Lung (tissue), 17 donors: ENCODE measurements at places on chromosomes 4 and X. TPM values are rescaled to one million over a fixed set of nuclear protein-coding genes. Genes with fewer than 3 reads are reported as not detected.

NHS gene
- 1.9 TPM for total RNA-seq

SPIN4 gene
- total RNA-seq, result 5.6 TPM

LRPAP1 gene
- 177 TPM for total RNA-seq

CENPVL2 gene
- not detected for total RNA-seq

SPACA5 gene
- total RNA-seq, result not detected

MAGT1 gene
- 72.5 TPM for total RNA-seq

WDFY3 gene
- total RNA-seq, result 116 TPM

FNIP2 gene
- total RNA-seq, result 150 TPM

SOD3 gene
- total RNA-seq, result 48.9 TPM

DGKQ gene
- 19.1 TPM for total RNA-seq

UNC5C gene
- total RNA-seq, result 6.9 TPM

TLR10 gene
- 0.46 TPM for total RNA-seq

OCIAD2 gene
- total RNA-seq, result 13.1 TPM

ARHGAP10 gene
- total RNA-seq, result 23.6 TPM

DDX53 gene
- not detected for total RNA-seq

LPAR4 gene
- total RNA-seq, result 2.2 TPM

DNA sequence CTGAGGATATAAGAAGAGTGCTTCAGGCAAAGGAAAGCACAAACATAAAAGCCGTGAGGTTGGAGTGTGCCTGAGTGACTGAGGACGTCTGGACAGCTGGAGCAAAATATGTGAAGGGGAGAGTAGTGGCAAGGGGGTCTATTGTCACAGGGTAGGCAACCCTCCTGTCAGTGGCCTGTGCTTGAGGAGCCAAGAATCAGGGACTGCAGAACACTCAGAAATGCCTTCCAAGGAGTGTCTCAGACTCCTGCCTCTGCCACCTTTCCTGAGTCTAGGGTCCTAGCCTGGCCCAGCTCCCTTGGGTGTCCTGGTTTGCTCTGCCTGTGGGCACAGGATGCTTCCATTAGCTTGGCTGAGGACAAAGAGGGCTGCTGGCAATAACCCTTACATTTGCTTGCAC is 152.5 kb upstream of the PJA1 start:
- H3K27ac ChIP-seq, result no peak overlapping the region
- DNase-seq, result no peak
- H3K4me3 ChIP-seq, result no peak overlapping the region
- H3K27me3 ChIP-seq, result peaks cover 8% of the 10 kb centered on the region
- no peaks in the 10 kb centered on the region for H3K36me3 ChIP-seq
- no peaks in the 10 kb centered on the region for H3K4me1 ChIP-seq

GRCh38 chr4:182221987-182222386 is 21.2 kb upstream of the TENM3 start:
- H3K4me1 ChIP-seq, result no peaks in the 10 kb centered on the region
- no peaks in the 10 kb centered on the region for H3K36me3 ChIP-seq
- no peak for DNase-seq
- H3K27ac ChIP-seq, result no peak overlapping the region

DNA sequence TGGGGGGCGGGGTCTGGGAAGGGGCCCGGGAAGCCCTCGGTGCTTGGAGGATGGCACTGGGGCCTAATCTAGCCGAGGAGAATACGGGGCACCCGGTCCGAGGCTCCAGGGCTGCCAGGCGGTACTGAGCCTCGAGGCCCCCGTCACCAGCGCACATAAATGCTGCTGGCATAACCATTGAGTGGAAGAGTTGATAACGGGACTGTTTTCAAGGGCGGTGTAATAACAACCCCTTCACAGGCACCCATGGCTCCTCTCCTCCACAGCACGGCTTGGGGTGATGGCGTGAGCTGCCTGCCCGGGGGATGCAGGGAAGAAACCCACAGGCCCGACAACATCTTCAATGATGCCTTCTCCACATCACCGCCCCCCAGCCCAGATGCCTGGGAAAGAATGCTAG is 130.7 kb downstream of the FAM53A start:
- peaks cover 3% of the 10 kb centered on the region for H3K27me3 ChIP-seq
- no peak overlapping the region for H3K27ac ChIP-seq
- no peaks in the 10 kb centered on the region for H3K4me1 ChIP-seq
- DNase-seq, result no peak

DNA sequence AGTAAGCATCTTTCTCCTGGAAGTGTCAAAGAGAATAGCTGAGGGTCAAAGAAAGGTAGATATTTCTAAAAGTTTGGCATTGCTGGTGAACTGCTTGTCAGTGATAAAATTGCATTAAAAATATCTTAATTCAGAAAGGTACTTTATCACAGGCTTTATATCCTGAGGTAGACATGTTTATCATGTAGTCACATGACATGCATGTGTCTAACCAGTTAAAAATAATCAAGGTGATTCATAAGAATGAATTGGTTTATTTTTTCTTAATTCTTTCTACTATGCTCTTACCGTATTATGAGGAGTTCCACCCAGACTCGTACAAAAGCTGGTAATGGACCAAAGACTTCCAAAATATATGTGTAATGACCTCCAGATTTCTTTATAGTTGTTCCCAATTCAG is 6.1 kb downstream of the SLC7A11 start:
- H3K4me1 ChIP-seq, result no peaks in the 10 kb centered on the region
- no peak overlapping the region for H3K27ac ChIP-seq

DNA sequence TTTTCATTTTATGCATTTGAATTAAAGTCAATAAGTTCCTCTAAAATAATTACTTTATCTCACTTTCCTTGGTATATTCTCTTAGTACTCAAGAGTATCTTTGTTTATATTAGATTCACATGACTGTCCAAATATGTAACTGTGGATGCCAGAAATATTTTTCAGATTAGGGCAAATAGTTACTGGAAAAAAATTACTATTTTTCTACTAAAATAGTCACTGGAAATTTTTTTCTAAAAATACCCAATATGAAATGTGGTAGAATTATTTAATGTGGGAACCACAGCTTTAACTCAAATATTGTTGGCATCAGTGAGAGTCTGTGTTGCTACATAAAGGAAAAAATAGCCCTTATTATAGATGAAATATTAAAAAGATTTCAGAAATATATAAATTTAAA is 70.4 kb upstream of the NMU start:
- H3K36me3 ChIP-seq, result no peaks in the 10 kb centered on the region
- no peaks in the 10 kb centered on the region for H3K4me1 ChIP-seq
- DNase-seq, result no peak
- H3K27me3 ChIP-seq, result no peaks in the 10 kb centered on the region

- H3K4me1 ChIP-seq, result no peaks in the 10 kb centered on the region
- no peak for DNase-seq
- H3K27me3 ChIP-seq, result no peaks in the 10 kb centered on the region
- H3K4me3 ChIP-seq, result no peak overlapping the region
- H3K27ac ChIP-seq, result no peak overlapping the region
Measured at GRCh38 chr4:41969671-41970070, 11.9 kb upstream of the DCAF4L1 start.

- no peak overlapping the region for H3K4me3 ChIP-seq
- H3K27me3 ChIP-seq, result no peaks in the 10 kb centered on the region
- no peak overlapping the region for H3K27ac ChIP-seq
- peaks cover 10% of the 10 kb centered on the region for H3K36me3 ChIP-seq
Measured at GRCh38 chr4:105191621-105192210, 45.0 kb downstream of the TET2 start.

DNA sequence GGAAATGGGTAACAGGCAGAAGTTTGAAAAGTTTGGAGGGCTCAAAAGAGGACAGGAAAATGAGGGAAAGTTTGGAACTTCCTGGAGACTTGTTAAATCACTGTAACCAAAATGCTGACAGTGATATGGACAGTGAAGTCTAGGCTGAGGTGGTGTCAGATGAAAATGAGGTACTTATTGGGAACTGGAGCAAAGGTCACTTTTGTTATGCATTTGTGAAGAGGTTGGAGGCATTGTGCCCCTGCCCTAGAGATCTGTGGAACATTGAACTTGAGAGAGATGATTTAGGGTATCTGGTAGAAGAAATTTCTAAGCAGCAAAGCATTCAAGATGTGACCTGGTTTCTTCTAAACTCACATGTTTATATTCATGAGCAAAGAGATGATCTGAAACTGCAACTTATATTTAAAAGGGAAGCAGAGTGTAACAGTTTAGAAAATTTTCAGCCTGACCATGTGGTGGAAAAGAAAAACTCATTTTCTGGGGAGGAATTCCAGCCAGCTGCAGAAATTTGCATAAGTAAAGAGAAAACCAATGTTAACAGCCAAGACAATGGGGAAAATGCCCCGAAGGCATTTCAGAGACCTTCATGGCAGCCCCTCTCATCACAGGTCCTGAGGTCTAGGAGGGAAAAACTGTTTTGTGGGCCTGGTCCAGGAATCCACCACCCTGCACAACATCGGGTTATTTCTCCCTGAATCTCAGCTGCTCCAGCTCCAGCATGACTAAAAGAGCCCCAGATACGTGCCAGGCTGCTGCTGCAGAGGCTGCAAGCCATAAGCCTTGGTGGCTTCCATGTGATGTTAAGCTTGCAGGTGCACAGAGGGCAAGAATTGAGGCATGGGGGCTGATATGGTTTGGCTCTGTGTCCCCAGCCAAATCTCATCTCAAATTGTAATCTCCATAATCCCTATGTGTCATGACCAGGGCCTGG is 632.5 kb upstream of the GNPDA2 start:
- no peak overlapping the region for H3K4me3 ChIP-seq
- no peak overlapping the region for H3K27ac ChIP-seq
- no peaks in the 10 kb centered on the region for H3K36me3 ChIP-seq
- DNase-seq, result no peak

DNA sequence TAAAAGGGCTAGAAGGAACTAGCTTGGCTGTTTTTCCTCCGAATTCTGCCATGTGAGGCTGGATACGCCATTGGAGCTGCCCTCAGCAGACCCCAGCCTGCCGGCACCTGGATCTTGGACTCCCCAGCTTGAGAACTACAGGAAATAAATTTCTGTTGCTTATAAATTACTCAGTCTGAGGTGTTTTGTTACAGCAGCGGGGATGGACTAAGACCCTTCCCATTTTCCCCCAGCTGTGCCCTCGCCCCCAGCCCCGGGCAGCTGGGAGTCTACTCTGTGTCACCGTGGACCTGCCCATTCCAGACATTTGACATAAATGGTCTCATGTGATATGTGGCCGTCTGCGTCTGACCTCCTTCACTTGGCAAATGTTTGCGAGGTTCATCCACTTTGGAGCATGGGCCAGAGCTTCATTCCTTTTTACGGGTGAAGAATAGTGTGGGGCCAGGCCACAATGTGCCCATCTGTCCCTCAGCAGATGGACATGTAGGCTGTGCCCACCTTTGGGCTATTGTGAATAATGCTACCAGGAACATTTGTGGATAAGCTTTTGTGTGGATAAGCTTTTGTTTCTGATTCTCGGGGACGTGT is 30.7 kb upstream of the SPON2 start:
- peaks cover 43% of the 10 kb centered on the region for H3K4me1 ChIP-seq
- H3K27ac ChIP-seq, result peak overlapping the region; percentile 88
- no peaks in the 10 kb centered on the region for H3K36me3 ChIP-seq
- no peak for DNase-seq
- no peak overlapping the region for H3K4me3 ChIP-seq
- no peaks in the 10 kb centered on the region for H3K27me3 ChIP-seq

DNA sequence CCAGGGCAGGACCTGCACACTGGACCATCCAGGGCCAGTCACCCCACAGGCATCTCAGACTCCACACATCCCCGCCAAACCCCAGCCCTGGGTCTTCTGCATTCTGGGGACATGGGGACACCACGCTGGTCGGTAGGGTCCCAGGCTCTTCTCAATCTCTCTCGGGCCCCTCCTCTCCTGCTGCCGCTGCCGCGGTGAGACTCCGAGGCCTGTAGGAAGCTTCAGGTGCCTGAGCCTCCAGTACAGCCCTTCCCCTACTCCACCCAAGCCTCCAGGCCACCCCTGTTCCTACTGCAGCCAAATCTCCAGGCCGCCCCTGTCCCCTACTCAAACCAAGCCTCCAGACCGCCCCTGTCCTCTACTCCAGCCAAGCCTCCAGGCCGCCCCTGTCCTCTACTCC is 5.5 kb upstream of the ASMT start:
- no peak overlapping the region for H3K4me3 ChIP-seq
- no peak overlapping the region for H3K27ac ChIP-seq
- no peaks in the 10 kb centered on the region for H3K4me1 ChIP-seq
- no peak for DNase-seq
- H3K36me3 ChIP-seq, result no peaks in the 10 kb centered on the region
- H3K27me3 ChIP-seq, result no peaks in the 10 kb centered on the region

DNA sequence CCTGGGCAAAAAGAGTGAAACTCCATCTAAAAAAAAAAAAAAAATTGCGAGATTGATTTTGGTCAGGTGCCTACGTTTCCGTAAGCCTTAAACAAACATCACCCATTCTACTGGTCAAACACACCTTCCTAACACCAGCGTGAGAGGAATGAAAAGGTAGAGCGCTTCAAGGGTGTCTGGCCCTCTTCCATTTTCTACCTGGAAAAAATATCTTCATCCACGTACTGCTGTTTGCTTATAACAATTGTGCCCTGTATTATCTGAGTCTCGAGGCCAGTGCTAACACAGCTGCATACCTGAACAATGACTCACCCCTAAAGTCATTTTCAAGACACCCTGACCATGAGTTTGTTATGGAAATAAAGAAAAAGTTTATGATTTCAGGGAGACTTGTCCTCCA is 13.9 kb downstream of the TMSB4X start:
- H3K4me3 ChIP-seq, result no peak overlapping the region
- DNase-seq, result peak; percentile 52
- H3K27ac ChIP-seq, result no peak overlapping the region
- H3K4me1 ChIP-seq, result no peaks in the 10 kb centered on the region
- H3K27me3 ChIP-seq, result no peaks in the 10 kb centered on the region

DNA sequence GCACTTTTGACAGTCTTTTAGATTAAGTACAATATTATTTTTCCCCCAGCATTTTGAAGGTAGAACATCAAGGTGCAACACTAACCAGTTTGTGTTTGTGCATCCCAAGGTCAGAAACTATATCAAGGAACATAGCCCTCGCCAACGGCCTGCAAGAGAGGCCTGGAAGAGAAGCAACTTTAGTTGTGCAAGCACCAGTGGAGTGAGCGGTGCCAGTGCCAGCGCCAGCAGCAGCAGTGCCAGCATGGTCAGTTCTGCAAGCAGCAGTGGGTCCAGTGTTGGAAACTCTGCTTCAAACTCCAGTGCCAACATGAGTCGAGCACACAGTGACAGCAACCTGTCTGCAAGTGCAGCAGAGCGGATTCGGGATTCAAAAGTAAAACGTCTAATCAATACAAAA is 21.7 kb downstream of the FAM199X start:
- no peak overlapping the region for H3K4me3 ChIP-seq
- DNase-seq, result no peak
- no peak overlapping the region for H3K27ac ChIP-seq
- no peaks in the 10 kb centered on the region for H3K4me1 ChIP-seq
- H3K36me3 ChIP-seq, result peaks cover 6% of the 10 kb centered on the region
- peaks cover 4% of the 10 kb centered on the region for H3K27me3 ChIP-seq

- H3K27ac ChIP-seq, result no peak overlapping the region
- H3K4me3 ChIP-seq, result no peak overlapping the region
- no peaks in the 10 kb centered on the region for H3K27me3 ChIP-seq
Measured at GRCh38 chr4:16717266-16717970, 181.0 kb downstream of the LDB2 start.

DNA sequence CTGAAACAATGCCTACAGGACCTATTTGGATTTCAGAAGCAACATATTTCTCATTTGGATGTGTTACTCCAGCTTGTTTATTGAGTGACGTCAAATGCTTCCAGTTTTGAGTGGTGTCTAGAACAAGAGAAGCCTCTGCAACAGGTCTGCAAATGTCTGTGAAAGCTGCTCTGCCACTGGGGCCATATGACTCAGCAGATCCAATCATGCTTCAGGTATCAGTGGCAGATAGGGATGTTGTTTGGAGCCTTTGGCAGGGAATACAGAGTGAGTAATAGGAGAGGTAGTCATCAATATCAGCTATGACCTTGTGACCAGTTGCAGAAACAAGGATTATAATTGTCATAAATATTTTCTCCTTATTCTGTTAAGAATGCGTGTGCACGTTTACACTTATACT is 141.1 kb upstream of the ZXDA start:
- H3K27me3 ChIP-seq, result no peaks in the 10 kb centered on the region
- no peaks in the 10 kb centered on the region for H3K4me1 ChIP-seq
- no peak overlapping the region for H3K4me3 ChIP-seq
- H3K27ac ChIP-seq, result no peak overlapping the region
- no peak for DNase-seq
